SK-N-DZ (cell line): ENCODE measurements at places on chromosomes 4 and X.

- no peak for DNase-seq
Observed at GRCh38 chr4:78613522-78614321, 62.2 kb downstream of the ANXA3 start.

GRCh38 chrX:30905321-30905720 lies 16.3 kb upstream of the TAB3 start:
- DNase-seq = no peak

GRCh38 chr4:122224348-122224747 lies 72.2 kb downstream of the BLTP1 start:
- DNase-seq = no peak

GRCh38 chrX:140608111-140608510 lies 101.4 kb upstream of the LINC00632 start:
- DNase-seq = no peak

GRCh38 chrX:69741721-69742120 lies 125.8 kb downstream of the EDA start:
- DNase-seq = no peak

GRCh38 chr4:183636923-183637322 lies 22.1 kb downstream of the RWDD4 start:
- no peak for DNase-seq

GRCh38 chr4:77623091-77623490 lies 17.5 kb downstream of the CXCL13 start:
- no peak for DNase-seq
